ENCODE measurements at places on chromosomes 2 and 18. TPM values are rescaled to one million over a fixed set of nuclear protein-coding genes. Genes with fewer than 3 reads are reported as not detected.

The GRB14 gene
- 0.44 TPM for polyA plus RNA-seq

The IL36A gene
- polyA plus RNA-seq = not detected

The ACTG2 gene
- 3.8 TPM for polyA plus RNA-seq

The DQX1 gene
- polyA plus RNA-seq = 0.09 TPM

The ANKRD23 gene
- polyA plus RNA-seq = 2.4 TPM

The CNTNAP5 gene
- polyA plus RNA-seq = not detected

The ZBTB7C gene
- polyA plus RNA-seq = 1.00 TPM

The COL3A1 gene
- 43.4 TPM for polyA plus RNA-seq

DNA sequence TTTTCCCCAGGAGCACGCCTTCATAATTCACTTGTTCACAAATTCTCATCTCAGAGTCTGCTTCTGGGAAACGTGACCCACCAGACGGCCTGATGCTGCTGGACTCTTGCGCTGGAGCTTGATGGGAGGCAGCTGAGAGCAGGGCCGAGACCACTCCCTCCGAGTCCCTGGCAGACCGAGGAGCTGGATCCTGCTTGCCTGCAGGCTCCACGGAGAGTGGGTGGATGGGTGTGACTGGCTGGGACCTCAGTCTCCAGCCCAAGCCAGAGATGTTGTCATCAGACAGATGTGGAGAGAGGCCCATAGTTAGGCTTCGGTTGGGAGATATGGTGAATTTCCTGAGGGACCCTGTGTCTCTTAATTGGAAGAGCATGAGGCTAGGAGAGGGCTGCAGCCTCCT, 76.4 kb downstream of the TSN start:
- DNase-seq = no peak

DNA sequence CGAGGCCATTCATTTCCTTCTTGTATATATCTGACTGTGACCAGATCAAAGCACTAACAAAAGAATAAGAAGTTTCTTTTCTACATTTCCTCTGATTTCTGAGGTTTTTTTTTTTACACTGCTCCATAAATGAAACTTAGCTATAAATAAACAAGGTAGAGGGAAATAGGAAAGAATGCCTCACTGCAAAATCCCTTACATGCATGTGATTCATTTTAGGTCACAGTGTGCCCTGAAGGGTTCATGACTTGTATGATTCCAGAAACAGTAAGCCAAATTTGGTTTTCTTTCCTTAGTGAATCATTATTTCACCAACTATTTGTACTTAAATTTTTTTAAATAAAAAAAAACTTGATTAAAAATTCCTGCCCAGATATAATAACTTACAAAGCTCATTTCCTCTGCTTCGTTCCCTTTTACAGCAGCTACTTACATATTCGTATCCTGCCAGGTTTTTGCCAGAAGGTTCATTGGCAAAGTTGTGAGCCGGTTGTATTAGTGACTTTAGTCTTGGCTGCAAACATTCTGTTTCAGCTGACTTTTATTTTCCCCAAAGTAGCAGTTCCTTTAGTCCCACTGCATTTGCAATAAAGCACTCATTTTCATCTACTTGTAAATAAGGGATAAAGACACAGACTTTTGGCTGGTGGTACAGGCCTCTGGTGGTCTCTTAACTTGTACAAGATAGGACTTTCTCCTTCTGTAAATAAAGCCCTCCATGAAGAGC, 58.6 kb downstream of the LRP2 start:
- DNase-seq = no peak

DNA sequence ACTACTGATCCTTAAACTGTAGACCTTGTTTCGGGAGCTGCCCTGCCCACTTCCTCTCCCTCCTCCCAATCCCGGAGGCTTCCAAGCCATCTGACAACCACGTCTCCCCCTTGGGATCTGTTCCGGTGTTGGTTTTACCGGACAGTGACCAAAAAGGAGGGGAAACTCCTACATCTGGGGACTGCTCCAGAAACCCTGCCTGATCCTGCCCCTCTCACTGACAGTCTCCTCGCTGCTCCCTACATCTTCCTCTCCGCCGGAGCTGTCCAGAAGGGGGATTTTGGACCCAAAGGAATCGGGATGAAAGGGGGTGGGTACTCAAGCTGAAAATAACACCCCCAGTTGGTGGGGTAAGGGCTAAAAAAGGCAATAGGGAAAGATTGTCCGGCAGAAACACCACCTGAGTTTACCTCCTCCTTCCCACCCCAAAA, 1.5 kb downstream of the INO80D start:
- DNase-seq = peak; percentile 78

DNA sequence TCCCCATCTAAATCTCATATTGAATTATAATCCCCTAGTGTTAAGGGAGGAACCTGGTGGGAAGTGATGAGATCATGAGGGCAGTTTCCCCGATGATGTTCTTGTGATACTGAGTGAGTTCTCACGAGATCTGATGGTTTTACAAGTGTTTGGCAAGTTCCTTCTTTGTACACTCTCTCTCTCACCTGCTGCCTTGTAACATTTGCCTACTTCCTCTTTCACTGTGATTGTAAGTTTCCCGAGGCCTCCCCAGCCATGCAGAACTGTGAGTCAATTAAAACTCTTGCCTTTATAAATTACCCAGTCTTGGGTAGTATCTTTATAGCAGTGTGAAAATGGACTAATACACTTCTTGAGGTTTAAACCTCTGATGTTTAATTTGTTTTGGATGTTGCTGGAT, 177.5 kb downstream of the CD8B2 start:
- DNase-seq = no peak

GRCh38 chr2:29108225-29108624, 7.0 kb upstream of the CLIP4 start:
- DNase-seq = no peak

GRCh38 chr2:187320846-187321245, 127.2 kb downstream of the CALCRL start:
- DNase-seq = no peak

- no peak for DNase-seq
Measured at GRCh38 chr2:144942516-144943256, 422.8 kb upstream of the ZEB2 start.

- no peak for DNase-seq
Measured at GRCh38 chr2:151757861-151758260, 23.6 kb upstream of the NEB start.

DNA sequence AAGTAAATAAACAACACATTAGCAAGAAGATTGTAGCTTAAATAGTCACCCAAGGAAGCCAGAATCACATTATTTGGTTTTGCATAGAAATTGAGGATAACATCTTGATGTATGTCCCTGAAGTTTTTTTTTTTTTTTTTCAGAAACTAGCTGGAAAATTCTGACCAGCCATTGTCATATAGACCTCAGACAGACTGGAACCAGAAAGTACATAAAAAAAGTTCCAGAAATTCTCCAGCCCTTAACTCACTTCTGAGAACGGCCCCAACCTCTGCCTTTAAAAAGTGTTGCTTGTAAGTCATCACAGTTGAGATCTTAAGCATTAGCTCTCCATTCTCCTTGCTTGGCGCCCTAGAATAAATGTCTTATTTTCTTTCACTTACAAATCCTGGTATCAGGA, 350.5 kb downstream of the CCDC85A start:
- no peak for DNase-seq

DNA sequence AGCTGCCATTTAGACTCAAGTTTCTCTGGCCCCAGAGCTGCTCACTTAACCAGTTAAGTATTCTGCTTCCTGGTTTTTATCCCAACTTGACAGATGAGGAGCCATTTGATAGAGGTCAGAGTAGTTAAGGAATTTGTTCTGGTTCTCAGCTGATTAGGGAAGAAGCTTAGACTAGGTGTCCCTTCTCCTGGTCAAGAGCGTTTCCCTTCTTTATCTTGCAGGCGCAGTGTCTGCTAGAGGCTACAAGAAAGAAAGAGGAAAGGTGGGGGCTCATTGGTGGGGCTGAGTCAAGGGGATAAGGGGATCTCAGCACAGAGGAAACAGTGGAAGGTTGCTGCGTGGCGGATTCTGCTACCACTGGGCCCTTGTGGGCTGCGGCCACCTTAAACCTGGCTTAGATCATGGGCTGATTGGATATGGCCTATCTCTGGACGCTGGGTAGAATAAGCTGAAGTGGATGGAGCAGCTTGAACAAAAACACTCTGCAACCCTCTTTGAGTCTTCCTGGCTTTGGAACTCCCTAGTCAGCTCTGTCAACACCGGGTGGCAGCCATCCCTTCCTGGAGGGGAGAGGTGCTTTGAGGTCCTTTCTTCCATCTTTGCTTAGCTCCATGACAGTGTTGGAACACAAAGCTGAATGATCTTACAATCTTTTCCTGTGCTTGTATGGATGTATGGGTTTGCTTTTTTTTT, 70.8 kb downstream of the QPCT start:
- DNase-seq = no peak

GRCh38 chr2:228474466-228474865, 293.0 kb upstream of the SPHKAP start:
- no peak for DNase-seq

- DNase-seq = no peak
Measured at GRCh38 chr18:75962036-75962572, 532.9 kb downstream of the ZNF516 start.

All from spleen (tissue), 13 donors.